ENCODE measurements at places on chromosomes 1 and 21. TPM values are rescaled to one million over a fixed set of nuclear protein-coding genes. Genes with fewer than 3 reads are reported as not detected.
A peak's percentile ranks its signal among the peaks of the same experiment; 100 is the strongest.

- DNase-seq: no peak
Observed at GRCh38 chr1:45400049-45400448, 59.8 kb upstream of the MUTYH start.

Gene BROX
- 16.1 TPM for total RNA-seq

Gene AK4
- total RNA-seq: 63.7 TPM

Gene FAM163A
- not detected for total RNA-seq

Gene OR2G6
- total RNA-seq: 1.1 TPM

GRCh38 chr1:224525411-224526040 lies 90.6 kb upstream of the CNIH3 start:
- DNase-seq: no peak

Gene RO60
- 65.5 TPM for total RNA-seq

GRCh38 chr1:61192663-61193330 lies 110.4 kb downstream of the NFIA start:
- no peak for DNase-seq

DNA sequence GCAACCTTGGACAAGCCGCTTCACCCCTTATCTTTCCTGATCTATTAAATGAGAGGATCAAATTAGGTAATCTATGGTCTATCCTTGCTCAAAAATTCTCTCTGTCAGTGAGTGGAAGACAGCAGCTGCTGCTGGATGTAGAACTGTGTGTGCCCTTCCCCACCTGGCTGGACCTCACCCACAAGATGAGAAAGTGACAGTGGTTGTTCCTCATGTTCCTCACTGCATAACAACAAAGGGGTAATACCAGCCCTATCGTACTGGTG lies 16.9 kb downstream of the SSR2 start:
- no peak for DNase-seq

Gene CLCNKA
- total RNA-seq: not detected

DNA sequence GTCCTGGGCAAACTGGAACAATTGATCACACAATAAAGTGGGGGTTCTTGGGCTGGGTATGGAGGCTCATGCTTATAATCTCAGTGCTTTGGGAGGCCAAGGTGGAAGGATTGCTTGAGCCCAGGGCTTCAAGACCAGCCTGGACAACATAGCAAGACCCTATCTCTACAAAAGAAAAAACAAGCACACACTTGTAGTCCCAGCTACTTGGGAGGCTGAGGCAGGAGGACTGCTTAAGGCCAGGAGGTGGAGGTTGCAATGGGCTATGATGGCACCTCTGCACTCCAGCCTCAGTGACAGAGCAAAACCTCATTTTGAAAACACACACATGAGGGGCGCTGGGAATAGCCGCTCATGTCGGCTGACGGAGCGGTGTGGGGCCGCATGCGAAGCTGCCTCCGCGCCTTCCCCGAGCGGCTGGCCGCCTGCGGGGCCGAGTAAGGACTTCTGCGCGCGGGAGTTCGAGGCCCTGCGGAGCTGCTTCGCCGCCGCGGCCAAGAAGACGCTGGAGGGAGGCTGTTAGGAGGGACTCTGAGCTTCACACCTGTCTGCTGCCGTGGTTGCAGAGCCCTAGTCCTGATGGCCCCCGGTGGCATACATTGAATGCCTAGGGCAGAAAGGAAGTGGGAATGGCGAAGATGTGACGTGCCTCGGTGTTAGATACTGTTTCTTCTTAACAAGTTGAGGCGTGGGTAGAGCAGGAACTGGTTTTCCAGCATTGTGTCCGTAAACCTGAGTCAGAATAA lies 59.5 kb downstream of the ACBD3 start:
- no peak for DNase-seq

DNA sequence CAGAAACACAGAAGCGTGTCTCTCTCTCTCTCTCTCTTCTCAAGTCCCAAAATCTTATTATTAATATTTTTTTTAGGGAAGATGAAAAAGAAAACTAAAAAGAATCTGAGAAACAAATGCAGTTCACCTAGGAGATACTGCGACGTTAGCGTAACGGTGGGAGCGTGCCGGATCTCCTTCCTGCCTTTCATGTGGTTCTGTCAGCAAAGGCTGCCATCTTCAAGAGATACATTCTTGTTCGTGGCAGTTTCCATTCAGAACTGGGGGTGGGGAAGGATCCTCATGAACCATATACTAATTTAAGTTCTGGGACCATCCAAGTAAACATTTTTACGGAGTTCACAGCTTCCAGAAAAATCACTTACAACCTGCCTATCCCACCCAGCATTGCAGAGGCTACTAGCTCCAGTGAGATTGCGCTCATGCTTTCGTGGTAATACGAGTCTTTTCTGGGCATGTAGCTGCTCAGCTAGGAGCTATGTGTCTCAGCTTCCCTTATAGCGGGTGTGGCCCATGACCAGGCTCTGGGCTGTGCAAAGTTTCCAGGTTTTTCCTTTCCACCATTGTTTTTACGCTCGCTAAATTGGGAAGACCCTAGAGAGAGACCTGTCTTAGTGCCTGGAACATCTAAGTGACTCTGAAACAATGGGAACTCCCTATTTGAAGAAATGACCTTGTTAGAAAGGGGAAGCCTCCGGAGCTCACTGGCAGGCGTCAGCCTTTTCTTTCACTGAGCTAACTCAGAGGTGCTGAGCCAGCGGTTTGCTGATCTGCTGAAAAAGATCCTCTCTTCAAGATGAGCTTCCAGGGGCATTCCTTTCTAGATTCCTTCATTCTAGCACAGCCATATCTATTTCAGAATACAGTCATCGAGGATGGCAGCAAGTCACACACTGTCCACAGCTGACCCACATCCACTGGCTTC lies 17.3 kb downstream of the SLAMF1 start:
- DNase-seq: no peak

DNA sequence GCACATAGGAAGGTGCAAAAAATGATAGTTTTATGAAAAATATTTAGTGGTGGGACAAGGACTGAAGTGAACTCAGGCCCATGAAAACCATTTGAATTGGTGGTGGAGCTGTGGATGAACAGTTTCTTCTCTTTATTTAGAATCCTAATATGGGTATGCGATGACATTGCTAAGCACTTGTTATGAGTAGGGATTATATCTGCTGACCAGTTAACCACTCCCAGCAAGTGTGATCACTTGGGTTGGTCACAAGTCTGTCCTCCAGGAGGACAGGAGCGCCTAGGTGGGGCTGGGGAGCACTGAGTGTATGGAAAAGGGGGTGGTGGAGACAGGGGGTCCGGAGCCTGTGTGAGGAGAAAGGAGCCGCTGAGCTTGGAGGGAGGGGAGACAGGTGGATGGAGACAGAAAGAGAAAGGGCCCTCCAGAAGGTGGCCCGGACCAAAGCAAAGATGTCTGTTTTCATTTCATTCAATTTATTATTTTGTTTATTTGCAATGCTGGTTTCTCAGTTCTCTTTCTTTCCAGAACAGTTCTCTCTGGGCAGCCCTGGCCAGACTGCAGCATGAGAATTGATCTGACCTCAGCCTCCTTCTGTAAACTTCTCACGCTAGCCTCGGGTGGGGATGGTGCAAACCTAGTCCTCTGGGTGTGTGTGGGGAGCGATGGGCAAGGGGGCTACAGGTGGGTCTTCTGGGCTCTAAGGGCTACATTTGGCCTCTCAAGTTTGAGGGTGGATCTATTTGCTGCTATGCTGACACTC lies 9.9 kb upstream of the ZSCAN20 start:
- no peak for DNase-seq

DNA sequence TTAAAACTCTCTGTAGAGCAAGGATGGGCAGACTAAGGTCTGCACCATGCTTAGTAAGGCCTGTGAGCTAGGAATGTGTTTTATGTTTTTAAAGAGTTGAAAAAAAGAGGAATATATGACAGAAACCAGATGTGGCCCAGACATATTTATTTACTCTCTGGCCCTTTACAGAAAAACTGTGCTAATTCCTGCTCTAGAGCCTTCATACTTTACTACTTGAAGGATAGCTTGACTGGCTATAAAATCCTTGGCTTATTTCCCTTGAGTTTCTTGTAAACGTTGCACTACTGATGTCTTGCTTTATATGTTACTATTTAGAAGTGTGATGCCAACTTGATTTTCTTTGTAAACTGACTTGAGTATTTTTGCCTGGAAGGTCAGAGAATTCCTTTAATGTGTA lies 33.5 kb downstream of the CTBS start:
- no peak for DNase-seq

DNA sequence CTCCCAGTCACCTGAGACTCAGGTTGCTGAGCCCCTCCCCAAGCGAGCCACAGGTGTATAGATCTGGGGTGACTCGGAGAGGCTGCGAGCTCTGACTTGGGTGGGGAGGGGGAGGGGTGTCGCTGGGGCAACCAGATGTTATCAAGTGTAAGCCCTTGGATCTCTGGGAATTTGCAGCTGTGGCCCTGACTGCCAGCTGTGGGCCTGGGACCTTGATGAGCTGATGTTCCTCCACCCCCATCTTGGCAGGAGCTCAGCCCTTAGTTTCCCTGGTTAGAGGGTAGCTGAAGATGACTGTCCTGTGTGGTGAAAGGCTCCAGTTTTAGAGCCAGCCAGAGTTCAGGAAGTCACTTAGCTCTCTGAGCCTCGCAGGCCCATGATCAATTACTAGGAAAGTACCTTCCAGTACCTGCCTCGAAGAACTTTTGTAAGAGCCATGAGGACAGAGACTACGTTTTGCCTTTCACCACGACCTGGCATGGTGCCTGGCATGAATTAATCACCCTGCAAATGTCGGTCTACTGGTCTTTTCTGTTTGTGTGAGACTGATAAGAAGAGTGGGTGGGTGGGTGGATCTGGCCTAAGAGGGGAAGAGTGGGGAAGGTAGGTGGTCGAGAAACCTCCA lies 55.8 kb downstream of the YARS1 start:
- peak; percentile 26 for DNase-seq

GRCh38 chr1:59596432-59596831 lies 218.3 kb upstream of the HOOK1 start:
- DNase-seq: no peak

DNA sequence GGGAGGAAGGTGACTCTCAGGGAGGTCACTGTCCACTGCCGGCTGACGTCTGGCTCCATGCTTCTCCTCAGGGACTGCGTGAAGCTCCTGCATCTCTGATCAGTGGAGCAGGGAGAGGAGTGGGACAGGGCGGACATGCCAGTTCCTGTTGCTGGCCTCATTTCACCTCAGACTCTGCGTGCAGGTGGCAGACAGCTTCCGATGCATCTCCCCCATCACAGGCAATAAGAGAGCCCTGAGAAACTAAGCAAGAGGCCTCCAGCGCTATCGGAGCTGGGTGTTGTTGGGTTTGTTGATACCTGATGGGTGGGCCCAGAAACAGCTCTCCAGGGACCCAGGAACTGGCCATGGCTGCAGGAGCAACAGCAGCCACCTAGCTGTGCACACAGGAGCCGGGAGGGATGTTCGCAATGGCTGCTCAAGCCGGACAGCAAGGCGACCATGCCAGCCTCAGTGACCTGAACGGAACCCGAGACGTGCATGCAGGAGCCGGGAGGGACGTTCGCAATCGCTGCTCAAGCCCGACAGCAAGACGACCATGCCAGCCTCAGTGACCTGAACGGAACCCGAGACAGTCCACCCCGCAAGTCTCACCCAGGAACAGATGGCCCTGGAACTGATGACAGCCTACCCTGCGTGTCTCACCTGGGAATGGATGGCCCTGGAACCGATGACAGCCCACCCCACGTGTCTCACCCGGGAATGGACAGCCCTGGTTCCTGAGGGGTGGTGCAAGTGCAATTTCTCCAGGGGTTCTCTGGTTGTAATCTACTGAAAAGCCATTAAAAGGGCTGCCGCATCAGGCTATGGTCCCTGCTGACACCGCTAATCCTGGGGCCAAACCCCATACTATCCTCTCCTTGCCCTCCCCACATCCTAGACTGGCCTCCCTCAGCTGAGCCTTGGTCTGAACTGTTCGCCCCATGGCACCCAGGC lies 14.2 kb upstream of the PCBP3 start:
- DNase-seq: no peak

Gene CTSK
- total RNA-seq: 0.90 TPM

Gene MAP10
- total RNA-seq: 4.4 TPM

DNA sequence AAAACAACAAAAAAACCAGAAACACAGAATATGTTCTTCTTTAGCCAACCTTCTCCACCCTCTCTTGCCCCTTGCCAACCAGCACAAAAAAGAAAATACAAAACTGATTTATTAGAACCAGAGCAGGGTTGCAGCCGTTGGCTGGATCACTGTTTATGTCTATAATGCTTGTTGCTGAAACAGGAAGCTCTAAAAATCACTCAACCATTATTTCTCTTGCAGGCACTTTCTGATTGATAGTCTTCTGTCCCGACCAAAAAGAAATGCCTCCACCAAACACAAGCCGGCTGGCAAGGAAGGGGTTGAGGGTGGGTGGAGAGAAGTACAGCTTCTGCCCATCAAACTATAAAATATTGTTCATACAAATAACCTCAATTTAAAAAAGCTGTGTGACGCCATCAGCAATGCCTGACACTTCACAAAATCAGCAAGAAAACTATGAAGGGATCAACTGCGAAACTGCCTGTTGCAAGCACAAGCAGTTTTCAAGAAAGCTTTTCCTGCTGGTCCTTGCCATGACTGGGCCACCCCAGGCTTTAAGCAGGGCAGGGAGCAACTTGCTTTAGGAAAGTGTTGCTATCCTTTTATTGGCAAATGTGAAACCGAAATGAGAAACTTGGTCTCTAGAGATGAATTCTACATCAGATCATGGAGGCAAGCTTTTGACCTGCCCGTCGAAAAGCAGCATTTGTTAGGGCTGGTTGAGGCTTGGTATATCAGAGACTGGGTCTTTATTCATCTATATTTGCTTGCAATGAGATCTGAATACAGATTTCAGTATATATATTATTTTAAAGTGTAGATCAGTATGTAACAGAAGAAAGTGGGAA lies 174.2 kb downstream of the RUNX1 start:
- DNase-seq: no peak

Gene PAQR6
- 2.6 TPM for total RNA-seq

DNA sequence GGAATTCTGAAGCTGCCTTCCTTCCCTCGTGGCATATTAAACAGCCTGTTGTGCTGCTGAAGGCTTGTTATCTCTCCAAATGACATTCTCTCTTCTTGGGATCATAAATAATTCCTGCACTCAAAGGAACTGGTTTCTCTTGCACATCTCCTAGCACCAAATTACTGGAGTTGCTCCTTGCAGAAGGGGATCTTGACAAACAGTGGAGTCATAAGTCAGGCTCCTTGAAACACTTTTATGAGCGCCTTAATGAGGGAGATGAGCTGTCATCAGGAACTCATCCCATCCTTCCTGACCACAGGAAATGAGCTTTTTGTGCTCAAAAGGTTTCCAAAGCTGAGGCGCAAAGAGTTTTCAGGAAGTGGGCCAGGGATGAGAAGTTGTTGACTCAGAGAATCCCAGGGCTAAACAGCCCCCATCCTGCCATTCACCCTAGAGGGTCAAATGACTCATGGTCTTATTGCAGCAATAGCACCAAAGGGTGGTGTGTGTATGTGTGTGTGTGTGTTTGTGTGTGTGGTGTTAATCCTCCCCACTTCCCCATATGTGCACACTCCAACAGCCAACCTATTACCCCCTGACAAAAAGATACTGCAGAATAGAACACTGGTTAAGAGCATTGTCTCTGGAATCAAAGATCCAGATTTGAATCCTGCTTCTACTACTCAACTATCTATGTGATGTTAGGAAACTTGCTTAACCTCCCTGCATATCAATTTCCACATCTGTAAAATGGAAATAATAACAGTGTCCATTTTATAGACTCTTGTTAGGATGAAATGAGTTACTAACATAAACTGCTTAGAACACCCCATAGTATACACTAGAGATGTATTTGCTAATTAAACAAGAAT lies 2.8 kb upstream of the PHC2 start:
- no peak for DNase-seq

Gene IGSF21
- total RNA-seq: not detected

- no peak for DNase-seq
Observed at GRCh38 chr1:79785561-79785960, 779.0 kb upstream of the ADGRL4 start.
